Jurkat, Clone E6-1 (cell line): ENCODE measurements at places on chromosomes 16 and 17.

- no peak for DNase-seq
Measured at GRCh38 chr16:1474082-1474795, 589 bp downstream of the CLCN7 start.

DNA sequence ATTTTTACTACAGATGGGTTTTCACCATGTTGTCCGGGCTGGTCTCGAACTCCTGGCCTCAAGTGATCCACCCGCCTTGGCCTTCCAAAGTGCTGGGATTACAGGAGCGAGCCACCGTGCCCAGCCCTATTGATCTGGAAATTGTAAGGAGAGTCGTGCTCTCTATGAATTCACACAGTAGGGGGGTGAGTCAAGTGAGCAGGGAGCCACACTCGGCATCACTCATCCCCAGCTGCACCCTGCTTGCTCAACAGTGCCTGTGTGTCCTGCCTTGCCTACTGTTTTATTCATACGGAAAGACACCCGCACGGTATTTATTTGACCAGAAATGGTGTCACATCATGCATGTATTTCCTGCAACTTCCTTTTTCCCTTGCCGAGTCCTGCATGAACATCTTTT is 157.2 kb upstream of the FOXF1 start:
- no peak for DNase-seq

DNA sequence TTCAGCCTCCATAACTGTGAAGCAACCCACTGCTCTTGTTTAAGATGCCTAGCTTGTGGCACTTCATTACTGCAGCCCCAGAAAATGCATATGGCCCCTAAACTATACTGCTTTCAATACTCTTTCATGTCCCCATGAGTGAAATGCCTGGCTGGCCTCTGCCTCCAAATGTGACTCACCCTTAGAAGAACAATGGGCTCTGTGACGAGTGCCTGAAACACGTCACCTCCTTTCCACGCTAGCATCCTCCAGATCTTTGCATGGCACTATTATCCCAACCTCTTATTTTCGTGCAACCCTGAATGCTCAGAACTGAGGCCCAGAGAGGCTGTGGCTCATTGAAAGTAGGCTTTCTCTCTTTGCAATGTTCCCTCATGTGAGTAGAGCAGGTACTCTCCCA is 233.1 kb downstream of the CBLN1 start:
- DNase-seq, result no peak

- DNase-seq, result no peak
Measured at GRCh38 chr17:38727736-38728135, 2.4 kb upstream of the CISD3 start.

- DNase-seq, result no peak
Measured at GRCh38 chr16:57388359-57389086, 16.0 kb upstream of the CCL17 start.

GRCh38 chr16:57544124-57544653 is 1.7 kb downstream of the ADGRG5 start:
- no peak for DNase-seq
